ENCODE measurements at places on chromosomes 3 and 15.

- DNase-seq, result no peak
Measured at GRCh38 chr3:122969585-122970469, 57.7 kb downstream of the SEMA5B start.

- DNase-seq, result no peak
Measured at GRCh38 chr3:148625095-148625736, 72.5 kb upstream of the AGTR1 start.

DNA sequence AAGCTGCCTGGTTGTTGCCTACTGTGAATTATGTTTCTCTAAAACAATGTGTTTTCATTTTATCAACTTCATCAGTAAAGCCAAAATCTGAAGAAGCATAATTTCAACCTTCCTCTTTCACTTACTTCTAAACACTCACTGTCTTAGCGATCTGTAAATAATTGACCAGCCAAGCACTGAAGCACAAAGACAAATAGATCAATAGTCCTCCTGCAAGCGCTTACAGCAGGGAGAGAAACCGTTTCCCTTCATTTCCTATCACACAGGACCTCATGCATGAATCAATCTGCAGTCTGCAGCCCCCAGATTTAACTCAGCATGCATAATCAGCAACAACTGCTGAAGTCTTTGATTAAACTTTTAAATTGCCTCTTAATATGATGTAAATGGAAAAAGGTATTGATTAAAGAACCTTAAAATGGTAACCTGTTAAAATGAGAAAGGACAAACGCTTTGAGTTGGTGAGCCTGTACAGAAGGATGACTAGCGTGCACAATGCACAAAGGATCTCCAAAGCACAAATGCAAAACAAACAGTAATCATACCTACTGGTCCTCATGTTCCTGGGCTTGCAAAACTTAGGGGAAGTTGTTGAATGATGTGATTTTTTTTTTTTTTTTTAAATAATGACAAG is 370.2 kb upstream of the ZNF385D start:
- no peak for DNase-seq

- DNase-seq, result peak; percentile 80
Measured at GRCh38 chr3:141738022-141738890, at the start of gene RNF7. Gene RNF7, plus strand, starts transcription at chr3:141738298. Its CDS starts 44 bp downstream, at chr3:141738342.

DNA sequence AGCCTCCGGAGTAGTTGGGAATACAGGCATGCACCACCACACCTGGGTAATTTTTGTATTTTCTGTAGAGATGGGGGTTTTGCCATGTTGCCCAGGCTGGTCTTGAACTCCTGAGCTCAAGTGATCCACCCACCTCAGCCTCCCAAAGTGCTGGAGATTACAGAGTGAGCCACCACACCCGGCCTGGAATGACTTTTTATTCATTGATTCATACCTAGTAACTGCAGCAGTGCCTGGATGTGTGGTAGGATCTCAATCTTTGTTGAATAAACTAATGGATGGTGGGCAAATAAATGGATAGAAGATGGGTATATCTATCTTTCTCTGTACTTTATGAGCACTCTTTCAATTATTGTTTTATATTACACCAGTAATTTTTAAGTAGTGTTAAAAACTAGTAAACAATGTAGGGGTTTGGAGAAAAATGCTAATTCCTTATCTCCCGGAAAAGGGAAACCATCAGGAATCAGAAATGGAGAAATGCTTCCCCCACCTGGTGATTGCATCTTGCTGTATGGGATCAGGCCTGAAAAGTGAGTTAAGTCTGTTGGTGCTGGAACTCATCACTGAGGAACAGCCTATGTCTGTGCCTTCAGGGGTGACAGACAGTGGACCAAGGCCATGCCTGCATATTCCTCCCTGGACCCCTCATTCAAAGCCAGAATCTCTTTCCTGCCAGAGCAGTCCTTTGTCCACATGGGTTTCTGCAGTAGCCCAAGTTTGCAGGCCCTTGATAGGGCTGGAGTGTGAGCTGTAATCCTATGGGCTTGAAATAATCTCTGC is 161.0 kb upstream of the CTDSPL start:
- no peak for DNase-seq

GRCh38 chr15:94119923-94120775 is 111.2 kb upstream of the MCTP2 start:
- peak; percentile 46 for DNase-seq

DNA sequence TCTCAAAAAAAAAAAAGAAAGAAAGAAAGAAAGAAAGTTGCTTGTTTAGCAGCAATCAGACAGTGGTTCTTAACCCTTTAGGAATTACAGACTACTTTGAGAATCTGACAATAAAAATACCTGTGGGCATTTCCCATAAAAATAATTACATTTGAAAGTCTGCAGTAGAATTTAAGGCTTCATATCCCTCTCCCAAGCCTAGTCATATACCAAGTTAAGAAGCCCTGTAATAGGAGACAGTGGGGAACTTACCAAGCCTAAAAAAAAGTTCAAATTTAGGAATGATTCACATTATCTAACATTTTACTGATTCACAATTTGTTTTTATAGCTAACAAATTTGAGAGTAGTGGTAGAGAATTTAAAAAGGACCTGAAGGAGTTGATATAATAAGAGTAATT is 47.5 kb downstream of the LRRFIP2 start:
- DNase-seq, result no peak

- DNase-seq, result no peak
Measured at GRCh38 chr15:48447058-48447457, 115.8 kb downstream of the DUT start.

DNA sequence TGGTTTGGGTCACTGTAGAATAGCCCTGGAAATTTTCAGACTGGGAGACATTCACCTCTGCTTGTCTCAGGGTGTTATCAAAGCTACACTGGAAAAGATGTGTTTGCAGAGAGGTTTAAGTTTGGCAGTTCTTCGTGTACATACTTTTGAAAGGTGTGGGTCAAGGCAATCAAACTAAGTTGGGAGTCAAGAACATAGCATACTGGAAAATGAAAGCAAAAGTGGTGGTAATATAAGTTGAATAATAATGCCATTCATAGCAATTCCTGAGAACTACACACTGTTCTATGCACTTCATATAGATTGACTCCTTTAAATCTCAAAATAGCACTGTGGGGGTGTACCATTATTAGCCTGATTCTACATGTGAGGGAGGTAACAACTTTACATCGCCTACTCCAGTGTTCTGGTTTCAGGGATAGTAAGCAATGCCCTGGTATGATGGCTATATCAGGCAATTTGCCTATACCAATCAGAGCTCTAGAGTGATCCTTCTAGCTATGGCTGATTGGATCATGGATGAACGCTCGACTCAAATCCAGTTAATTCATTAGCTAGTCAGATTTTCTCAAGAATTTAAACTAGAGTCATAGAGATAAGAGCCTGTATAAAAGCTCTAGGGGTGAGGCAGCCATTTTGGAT is 44.6 kb upstream of the RASGRP1 start:
- no peak for DNase-seq

DNA sequence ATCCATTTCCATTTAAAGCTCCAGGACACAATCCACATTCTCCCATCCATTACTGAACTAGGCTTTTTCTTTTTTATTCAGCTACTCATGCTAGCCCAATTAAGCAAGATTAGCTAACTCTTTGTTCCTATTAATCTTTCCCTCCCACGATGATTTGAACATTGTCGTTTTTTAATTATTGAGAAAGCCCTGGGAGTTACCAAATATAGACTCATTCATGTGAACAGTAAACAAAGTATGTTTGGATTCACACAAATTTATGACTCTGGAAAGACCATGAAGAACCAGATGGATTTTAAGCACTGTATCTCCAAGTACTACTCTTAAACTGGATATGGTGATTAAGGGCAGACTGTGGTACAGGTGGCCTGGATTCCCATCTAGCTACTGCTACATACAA is 82.2 kb downstream of the STRIT1 start:
- DNase-seq, result no peak

DNA sequence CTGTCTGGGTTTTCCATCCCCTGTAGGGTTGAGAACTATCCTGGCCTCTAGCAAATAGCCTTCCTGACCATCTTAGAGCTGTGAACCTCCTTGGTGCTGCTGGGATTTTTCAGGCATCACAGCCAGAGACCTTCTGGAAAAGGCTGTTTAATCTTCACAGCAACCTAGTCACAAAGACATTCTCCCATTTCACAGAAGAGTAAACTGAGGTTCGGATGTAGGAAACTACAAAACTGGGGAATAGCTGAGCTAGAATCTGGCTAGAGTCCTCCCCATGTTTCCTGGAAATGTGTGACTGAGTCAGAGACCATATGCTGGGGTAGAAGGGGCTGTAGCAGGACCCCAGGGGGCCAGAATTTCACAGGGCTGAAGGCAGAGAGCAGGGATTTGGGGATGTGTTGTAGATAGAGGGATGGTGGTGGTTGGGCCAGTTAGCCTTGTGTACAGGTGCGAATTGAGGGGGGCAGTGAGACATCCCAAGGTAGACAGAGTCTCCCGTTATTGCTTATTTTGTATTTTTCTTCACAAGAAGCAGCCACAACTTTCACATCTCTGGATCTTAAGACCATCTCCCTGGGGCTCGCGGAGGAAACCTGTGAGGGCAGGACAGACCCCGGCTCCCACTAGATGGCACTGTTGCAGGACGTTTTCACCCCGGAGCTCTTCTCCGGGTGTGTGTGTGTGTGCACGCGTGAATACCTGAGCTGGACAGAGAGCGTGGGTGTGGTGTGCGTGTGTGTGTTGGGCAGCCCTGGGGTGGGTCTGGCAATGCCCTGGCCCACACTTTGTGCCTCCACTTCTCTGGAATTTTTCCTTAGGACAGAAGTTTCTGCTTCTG is 66.9 kb upstream of the PRR23C start:
- DNase-seq, result no peak

DNA sequence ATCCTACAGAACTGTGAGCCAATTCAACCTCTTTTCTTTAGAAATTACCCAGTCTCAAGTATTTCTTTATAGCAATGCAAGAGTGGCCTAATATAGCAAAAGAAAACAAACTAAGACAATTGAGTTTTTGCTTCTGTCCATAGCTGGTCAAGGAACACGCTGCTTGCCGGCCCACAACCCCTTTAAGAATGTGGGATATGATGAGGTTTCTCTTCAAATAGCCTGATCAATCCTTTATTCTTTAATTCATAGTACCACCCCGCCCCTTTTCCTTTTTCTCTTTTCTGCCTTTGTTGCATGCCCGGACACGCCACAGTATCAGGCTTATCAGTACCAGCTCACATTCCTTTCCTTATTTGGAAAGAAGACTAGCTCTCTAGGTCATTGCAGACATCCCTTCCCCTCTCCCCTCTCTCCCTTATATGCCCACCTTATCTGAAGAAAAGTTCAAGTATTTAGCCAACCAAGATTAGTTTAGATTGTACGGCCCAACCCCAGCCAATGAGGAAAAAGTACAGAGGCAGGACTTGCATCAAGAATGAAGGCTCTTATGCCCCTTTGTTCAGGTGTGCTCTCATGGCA is 404.5 kb downstream of the OCA2 start:
- DNase-seq, result no peak

DNA sequence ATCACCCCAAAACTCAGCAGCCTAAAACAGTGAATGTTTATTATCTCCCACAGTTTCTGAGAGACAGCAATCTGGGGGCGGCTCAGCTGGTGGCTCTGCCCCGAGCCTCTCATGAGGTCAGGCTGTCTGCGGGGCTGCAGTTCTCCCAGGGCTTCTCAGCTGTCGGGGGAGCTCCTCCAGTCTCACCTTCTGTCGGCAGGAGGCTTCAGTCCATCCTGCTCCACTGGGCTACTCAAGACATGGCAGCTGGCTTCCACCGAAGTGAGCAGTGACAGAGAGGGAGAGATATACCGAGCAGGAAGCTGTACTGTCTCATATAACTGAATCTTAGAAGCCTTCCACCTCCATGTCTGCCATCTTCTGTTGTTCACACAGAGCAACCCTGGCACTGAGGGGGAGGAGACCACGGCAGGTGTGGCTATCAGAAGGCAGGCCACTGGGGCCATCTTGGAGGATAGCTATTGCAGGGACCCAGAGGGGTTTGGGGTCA is 72.8 kb upstream of the ITGA11 start:
- DNase-seq, result no peak

GRCh38 chr3:129034642-129035041 is 25.9 kb upstream of the GP9 start:
- no peak for DNase-seq

GRCh38 chr3:12974819-12975218 is 98.4 kb downstream of the IQSEC1 start:
- DNase-seq, result no peak

DNA sequence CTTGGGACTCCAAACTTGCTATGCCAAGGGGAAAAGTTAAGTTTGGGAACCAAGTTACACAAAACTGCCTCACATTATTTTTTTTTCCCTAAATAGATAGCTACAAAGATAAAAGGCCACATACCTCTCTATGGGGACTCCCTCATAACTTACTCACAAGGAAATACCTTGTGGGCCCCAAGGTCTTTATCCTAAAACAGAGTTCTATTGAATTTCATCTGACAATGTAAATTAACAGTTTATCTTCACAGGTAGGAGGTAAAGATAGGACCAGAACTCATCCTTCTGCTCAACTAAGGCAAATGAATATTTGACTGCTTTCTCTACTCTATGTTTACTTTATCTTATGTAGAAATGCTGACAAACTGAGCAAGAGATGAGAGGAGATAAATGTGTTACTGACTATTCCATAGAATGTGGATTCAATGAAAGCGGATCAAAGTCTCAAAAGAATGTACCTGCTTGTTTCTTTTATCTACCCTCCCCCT is 1278.0 kb downstream of the OTOL1 start:
- no peak for DNase-seq

DNA sequence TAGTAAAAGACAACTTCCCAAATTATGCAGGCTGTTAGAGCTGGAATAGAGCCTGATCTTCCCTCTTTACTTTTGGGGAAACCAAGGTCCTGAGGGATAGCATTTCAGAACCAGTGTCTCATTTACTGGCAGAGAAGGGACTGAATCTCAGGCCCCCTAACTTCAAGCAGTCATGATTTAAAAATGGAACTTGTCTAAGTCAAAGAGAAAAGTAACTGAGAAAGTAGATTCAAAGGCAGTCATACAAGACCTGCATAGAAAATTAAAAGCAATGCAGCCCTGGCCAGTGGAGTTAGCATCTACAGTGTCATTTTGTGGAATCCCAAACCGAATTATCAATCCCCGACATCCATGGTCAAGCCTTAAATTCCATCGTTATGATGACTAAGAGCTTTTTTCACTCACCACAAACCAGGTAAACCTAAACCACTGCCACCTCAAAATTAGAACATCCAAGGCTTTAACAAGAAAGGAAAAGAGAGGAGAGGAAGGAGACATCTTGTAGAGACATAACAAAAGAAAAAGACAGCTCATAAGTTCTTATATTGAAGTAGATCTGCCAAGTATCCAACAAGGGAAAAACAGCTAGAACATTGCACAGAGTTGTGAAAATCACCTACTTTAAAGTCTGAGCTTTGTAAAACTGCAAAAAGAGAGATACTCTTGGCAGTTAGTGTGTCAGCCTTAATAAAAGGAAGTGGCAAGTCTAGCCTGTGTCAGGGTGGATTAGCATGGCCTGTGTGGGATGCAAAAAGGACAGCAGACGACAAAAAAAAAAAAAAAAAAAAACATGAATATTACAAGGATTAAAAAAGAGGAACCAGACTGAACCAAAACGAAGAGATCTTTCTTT is 54.1 kb upstream of the CCR2 start:
- no peak for DNase-seq

GRCh38 chr3:182902236-182902635 is 78.1 kb downstream of the DCUN1D1 start:
- no peak for DNase-seq

GRCh38 chr15:89494941-89495637 is 1.3 kb downstream of the RHCG start:
- no peak for DNase-seq

All from NCI-H1417 treated with DMSO at 0.1 percent for 48 hours (cell line).